Choroid plexus epithelial cell (primary cell): ENCODE measurements at places on chromosomes 5 and 9.

DNA sequence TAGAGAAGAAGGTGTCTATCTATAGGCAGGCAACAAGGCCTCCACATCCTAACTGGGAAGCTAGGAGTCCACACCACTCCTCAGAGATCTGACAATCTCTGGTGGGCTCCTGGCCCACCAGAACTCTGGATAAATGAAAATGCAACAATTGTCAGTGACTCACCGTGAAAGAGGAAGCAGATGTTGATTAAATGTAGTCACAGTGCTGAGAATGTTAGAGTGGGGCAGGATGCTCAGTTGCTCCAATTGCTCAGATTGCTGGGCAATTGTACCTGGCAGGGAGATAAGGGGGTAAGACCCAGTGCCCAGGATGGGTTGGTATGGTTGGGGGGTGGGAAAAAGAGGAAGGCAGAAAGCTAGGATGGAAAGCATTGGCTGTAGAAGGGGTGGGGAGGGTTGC lies 4.3 kb downstream of the CCL19 start:
- DNase-seq, result no peak

DNA sequence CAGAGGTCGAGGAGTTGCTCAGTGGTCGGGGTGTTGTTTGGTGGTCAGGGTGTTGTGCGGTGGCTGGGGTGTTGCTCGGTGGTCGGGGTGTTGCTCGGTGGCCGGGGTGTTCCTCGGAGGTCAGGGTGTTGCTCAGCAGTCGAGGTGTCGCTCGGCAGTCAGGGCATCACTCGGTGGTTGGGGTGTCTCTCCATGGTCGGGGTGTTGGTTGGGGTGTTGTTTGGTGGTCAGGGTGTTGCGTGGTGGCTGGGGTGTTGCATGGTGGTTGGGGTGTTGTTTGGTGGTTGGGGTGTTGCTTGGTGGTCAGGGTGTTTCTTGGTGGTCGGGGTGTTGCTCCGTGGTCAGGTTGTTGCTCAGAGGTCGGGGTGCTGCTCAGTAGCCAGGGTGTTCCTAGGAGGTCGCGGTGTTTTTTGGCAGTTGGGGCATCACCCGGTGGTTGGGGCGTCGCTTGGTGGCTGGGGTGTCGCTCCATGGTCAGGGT lies 11.0 kb upstream of the GPSM1 start:
- no peak for DNase-seq

DNA sequence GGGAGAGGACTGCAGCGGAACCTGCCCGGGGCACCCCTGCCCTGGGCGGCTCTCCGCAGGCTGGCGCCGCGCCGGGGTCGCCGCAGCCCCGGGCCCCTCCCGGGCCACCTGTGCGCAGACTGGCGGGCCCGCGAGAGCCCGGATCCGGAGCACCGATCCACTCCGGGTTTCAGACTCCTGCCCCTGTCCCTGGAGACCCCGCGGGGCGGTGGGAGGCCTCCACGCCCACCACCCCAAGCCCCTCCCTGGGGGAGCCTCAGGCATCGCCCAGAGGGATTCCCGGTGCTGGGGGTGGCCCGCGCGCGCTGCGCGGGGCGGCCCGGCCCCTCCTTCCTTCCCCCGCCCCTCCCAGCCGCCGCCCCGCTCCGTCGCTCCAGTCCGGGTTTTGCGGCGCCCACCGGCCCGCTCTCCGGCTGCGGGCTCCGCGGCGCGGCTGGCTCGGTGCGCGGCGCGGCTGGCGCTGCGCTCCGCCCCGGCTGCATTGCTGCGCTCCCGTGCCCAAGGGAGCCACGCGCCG lies at the start of gene UNC5A:
TSS of gene UNC5A (plus strand) at position 479 of the 517 bp plus-strand sequence. CDS start 192 bp downstream, outside the sequence.
- peak; percentile 41 for DNase-seq

DNA sequence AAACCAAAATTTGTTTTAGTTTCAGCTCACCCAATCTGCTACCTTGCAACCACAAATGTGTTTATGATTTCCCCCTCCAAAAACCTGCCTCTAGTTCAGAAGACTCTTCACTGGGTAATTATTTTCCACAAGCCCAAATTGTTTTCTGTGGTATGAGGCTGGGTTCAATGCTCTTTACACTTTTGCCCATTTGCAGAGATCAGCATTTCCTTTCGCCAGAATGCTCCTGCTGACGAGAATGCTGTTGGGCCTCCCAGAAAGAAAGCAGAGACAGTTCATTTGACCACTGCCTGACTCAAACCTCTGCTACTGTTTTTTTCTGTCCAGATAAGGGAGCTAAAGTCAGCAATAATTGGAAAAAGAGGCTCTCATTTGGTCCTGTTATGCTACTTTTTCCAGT lies 427.3 kb downstream of the PDE4D start:
- DNase-seq, result peak; percentile 77

GRCh38 chr5:132489051-132489770 lies 1.4 kb downstream of the IRF1 start:
- no peak for DNase-seq

- no peak for DNase-seq
Observed at GRCh38 chr9:8750639-8751051, 951.1 kb upstream of the DMAC1 start.

GRCh38 chr5:143614831-143615230 lies 197.1 kb upstream of the HMHB1 start:
- DNase-seq, result no peak

DNA sequence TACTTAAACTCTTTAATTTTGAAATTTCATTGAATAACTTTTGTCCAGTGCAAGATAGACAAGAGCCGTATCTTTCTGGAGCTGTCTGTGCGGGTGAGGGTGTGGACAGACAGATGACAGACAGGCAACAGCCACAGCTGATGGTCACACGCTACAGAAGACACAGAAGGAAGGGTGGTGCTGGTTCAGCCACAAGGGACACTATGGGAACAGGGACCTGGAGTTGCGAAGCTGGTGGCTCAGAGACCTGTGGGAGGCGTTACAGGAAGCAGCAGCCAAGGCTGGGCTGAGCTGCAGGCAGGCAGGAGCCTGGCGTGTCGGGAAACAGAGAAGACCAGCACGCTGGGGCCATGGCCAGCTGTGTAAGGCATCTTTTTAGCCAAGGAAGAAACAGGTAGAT lies 104.4 kb downstream of the WNK2 start:
- no peak for DNase-seq

DNA sequence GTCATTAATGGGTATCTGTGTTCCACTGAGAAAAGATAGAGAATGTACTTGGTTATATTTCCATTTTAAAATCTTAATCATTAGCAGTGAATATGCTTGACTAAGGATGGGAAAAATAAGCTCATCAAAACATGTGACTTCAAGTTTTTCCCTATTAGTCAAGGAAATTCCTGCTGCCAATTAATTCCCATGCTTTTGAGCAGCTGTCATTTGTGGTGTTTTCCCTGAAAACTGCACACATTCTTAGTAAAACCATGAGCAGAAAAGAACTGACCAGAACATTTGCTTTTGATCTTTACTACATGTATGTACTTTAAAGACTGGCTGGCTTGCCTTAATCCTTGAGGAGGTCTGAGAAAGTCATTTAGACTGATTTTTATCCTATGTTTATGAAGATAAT lies 75.2 kb downstream of the AOPEP start:
- DNase-seq, result no peak

- peak; percentile 42 for DNase-seq
Observed at GRCh38 chr9:113317777-113318176, 14.6 kb upstream of the RNF183 start.

DNA sequence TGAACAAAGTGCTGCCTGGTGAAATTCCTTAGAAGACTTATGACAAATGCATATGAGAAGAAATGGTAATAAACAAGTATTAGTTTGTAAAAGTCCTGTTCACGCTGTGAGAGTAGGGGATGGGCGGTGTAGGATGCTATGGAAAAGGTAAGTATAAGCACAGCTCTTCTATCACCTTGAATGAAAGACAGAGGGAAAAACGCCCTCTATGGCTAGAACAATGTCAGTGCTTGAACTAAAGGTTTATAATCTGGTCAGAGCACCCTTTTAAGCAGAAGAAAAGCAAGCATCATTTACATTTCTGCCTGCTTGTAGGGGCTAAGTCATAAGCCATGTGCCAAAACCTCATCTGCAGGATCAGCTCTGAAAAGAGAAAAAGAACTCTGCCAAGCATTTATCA lies 115.2 kb downstream of the LHFPL2 start:
- DNase-seq, result peak; percentile 75

- DNase-seq, result peak; percentile 38
Observed at GRCh38 chr5:32098291-32098690, 75.8 kb downstream of the GOLPH3 start.

GRCh38 chr9:111978616-111979015 lies 82.0 kb downstream of the UGCG start:
- no peak for DNase-seq
